ENCODE measurements at places on chromosomes 12 and 14.

- DNase-seq, result peak; percentile 70
Observed at GRCh38 chr14:104876251-104876699, 11.2 kb downstream of the CEP170B start.

GRCh38 chr12:77122236-77122635 lies 56.9 kb upstream of the E2F7 start:
- no peak for DNase-seq

- DNase-seq, result no peak
Observed at GRCh38 chr12:50111395-50111692, 692 bp upstream of the COX14 start.

DNA sequence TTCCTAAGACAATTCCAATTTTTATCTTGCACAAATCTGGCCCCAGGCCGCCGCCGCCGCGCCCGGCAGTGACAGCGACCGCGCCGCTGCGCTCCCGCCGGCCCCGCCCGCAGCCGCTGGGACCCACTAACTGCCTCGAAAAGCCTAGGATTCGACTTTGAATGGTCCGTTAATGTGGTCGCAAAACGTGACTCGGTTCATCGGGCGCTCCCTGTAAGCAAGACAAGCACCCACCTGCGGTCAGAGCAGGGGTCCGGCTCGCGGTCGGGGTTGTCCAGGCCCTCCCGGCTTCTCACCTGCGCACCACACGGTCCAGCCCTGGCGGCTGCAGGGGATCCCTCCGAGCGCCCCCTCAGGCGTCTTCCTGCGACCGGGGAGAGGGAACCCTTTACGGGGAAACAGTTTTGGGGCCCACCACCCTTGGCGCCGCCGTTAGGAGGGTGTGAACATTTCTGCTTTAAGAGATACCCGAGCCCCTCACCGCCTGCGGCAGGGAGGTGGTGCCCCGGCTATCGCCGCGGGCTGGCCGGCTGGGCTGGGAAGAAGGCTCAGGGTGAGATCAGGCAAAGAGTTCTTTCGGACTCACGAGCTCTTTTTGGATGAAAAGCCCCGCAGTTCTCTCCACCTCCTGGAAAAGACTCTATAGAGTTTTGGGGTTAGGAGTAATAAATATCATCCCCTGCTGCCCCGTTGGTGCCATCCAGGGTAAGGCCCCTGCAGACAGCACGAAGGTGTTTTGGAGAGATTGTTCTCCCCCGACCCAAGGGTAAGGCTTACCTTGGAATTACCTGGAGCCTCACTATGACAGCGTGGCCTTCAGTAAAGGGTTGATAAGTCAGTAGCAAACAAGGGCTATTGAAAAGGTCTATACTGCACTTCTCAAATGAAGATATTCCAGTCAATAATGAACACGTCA lies 13.6 kb upstream of the FOXJ2 start:
- DNase-seq, result no peak

DNA sequence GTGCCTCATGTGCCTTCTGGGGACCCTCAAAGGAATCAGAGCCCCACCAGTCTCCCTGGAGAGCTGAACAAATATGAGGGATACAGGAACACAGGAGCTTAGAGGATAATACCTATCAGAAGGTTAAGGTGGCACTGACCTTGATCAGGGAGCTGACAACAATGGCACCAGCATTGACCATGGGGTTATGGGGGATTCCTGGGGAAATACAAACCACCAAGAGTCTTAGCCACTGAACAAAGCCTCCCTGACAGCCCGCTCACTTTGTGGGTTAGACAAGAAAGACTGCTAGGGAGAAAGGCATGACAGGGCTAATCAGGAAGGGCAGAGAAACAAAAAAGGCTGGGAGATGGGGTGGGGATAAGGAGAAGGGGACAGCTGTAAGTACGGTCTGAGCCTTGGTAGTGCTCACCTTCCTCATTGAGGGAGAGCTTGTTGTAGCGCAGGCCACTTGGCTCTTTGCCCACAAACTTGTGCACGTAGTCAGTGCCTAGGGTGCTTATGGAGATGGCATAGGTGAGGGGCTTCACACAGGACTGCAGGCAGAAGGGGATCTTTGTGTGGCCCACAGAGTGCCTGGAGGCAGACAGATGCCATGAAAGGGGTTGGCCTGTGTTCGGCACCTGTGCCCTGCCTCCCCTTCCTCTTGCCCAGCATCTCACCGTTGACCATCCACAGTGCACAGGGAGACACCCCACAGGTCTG lies 9.3 kb downstream of the SPRYD4 start:
- DNase-seq, result no peak

DNA sequence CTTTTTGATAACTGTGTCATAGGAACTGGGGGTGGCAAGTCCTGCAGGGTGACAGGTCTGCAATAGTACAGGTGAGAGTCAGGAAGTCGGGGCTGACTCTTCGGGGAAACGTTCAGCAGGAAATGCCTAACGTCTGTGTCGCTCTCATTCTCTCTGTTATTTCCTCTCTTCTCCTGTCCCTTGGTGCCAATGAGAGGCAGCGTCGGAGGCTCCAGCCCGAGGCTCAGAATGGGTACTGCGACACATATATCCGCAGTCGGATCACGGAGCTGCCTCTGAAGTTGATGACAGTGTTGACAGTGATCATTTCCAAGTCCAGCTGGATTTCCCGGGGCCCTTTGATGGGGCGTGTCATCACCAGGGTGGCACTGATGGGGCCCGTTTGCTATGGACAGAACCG lies 2.7 kb upstream of the TC2N start:
- DNase-seq, result no peak

GRCh38 chr12:96811083-96811482 lies 96.0 kb upstream of the NEDD1 start:
- no peak for DNase-seq

- no peak for DNase-seq
Observed at GRCh38 chr14:53209370-53209769, 56.2 kb upstream of the DDHD1 start.

DNA sequence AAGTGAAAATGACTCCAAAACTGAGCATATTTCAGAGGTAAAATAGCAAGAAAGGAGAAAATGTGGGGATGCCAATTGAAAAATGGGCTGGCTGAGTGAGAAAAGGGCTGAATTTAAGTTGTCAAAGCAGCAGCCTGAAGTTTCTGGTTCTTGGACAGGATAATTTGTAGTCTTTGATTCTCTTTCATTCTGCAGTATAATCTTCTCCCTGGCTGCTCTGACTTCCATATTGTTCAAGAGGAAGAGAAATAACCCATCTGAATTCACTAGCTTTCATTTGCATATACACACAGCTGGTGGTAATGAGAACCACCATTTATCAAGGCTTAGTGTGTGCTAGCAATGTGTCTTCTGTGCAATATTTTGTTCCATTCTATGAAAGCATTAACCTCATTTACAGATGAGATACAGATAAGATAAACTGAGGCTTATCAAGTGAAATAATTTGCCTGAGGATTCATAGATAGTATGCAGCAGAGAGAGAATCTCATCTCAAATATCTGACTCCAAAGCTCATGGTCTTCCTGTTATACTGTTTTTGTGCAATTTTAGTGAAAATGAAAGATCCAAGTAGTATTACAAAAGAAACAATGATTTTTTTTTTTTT lies 184.2 kb downstream of the TMTC2 start:
- DNase-seq, result no peak

DNA sequence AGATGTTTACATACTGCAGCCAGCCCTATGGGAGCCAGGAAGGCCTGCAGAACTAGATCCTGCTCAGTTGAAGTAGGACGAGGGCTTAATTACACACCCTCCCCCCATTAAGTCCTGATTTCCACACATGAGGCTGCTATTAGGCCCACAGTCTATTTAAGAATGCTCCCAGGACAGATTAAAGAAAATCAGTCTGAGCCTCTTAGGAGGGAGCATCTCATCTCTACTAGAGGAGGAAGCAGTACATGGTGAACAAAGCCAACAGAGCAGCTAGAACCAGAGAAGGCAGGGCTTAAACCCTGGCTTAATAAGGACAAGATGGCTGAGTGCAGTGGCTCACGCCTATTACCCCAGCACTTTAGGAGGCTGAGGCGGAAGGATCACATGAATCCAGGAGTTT lies 55.8 kb upstream of the ARHGAP5 start:
- no peak for DNase-seq

DNA sequence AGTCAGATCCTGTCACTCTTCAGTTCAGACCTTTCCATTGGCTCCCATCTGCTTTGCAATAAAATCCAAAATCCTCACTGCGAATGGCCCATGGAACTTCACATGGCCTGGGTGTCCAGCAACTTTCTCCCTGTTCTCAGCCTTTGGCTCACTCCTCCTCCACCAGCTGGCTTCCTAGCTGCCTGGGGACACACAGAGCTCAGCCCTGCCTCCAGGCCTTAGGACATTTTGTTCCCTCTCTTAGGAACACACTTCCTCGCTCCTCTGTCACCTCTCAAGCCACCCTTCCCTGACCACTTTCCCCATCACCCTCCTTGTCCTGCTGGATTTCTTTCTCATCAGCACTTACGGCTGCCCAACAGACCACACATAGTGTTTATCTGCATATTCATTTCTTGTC lies 419.6 kb downstream of the MED13L start:
- DNase-seq, result no peak

DNA sequence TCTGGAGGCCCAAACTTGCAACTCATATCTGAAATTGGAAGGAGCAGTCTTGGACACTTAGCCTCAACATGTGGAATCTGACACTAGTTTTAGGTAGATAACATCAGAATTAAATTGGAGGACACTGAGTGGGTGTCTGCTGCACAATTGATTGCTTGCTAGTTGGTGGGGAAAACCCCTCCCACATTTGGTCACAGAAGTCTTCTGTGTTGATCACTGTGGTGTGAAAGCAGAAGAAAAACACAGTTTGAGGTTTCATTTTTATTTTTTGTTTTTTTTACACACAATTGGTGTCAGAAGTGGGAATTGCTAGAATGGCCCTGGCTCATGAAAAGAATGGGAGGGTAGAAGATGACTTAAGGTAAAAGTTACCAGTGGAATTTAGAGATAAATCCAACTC lies 78.0 kb upstream of the CD163 start:
- no peak for DNase-seq

- no peak for DNase-seq
Observed at GRCh38 chr14:66104486-66104885, 381.7 kb upstream of the CCDC196 start.

DNA sequence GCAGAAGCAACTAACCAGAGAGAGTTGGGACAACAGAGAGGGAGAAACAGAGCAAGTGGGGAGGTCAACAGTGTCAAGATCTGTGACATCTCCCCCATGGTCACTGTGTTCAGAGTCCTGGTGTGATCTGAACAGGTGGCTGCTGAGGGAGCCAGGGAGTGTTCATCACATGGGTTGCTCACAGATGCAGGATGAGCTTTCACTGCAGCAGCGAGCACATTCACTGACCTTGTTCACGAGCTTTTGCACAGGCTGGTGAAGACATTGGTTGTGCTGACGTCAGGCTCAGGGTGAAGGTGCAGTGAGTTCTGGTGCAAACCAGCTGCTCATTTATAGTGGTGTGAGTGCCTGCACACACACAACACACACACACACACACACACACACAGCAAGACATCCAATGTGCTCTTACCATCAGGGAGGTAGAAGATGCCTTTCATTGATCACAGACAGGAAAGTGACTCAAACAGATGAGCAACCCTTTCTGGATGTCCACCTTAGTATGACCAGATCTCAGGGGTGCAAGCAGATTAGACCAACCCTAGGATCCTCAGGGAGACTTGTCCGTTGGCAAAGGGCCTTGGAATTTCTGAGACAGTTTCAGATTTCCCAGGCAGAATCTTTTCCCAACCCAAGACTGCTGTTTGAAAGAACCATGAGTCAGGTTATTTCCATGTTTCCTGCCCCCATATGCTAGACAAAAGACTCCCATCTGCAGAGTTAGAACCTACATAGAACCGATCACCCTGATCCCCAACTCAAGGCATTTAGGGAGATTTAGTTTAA lies 44.3 kb upstream of the OR10AD1 start:
- DNase-seq, result no peak

DNA sequence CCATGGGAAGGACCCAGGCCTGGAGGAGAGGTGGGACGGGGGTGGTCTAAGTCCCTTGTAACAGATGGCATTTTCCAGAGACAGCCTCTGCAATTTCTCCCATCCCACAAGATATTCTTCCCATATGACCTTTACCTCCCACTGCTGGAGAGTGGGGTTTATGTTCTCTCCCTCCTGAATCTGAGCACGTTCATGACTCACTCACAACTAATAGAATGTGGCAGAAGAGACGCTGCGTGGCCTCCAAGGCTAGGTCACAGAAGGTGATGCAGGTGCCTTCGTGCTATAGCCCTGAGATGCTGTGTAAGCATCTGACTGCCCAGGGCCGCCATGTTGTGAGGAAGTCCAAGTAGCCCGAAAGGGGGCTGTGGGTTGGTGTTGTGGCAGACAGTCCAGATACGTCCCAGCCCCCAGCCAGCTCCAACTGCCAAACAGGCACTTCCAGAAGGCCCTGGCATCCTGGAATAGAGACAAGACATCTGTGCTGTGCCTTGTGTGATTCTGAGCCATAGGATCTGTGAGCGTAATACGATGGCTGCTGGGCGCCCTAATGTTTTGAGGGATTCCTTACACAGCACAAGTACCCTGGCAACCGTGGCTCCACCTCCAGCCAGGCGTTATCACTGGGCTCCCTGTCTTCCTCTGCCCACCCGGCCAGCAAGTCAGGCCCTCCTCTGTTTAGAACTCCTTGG lies 56.1 kb upstream of the NCOR2 start:
- no peak for DNase-seq

GRCh38 chr12:29104516-29104915 lies 44.6 kb upstream of the FAR2 start:
- no peak for DNase-seq

DNA sequence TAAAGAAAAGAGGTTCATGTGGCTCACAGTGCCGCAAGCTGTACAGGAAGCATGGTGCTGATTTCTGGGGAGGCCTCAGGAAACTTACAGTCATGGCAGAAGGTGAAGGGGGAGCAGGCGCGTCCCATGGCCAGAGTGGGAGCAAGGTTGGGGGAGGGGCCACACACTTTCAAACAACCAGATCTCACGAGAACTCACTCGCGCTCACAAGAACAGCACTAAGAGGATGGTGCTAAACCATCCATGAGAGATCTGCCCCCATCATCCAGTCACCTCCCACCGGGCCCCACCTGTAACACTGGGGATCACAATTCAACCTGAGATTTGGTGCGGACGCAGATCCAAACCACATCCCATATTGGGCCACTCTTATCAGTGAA lies 80.5 kb downstream of the CCDC92 start:
- DNase-seq, result no peak

DNA sequence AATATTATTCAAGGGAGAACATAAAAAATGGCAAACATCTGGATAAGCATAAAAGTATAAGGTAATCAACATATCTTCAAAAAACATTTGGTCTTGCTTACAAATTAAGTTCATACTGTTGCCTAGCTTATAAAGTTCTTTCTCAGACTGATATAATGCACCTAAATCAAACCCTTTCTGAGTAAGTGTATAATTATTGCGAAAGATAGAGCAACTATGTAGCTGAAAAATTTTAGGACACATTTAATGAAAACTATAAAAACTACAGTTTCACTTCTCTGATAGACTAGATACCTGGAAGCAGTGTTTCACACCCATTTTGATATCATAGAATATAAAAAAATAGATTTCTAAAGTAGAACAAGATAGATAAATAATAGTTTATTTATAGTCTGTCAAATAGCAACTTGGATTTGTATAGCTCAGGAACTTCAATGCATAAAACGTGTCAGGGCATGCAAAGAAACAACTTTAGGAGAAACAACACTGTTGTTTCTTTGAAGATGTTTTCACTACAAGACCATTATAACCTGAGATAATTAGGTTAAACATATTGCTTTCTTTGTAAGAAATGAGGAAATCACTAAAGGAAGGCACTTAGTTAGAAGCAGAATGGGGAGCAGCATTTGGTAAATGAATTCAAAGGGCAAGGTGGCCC lies 7.6 kb downstream of the CLECL1 start:
- DNase-seq, result no peak
